ENCODE measurements at places on chromosomes 2 and 18.

DNA sequence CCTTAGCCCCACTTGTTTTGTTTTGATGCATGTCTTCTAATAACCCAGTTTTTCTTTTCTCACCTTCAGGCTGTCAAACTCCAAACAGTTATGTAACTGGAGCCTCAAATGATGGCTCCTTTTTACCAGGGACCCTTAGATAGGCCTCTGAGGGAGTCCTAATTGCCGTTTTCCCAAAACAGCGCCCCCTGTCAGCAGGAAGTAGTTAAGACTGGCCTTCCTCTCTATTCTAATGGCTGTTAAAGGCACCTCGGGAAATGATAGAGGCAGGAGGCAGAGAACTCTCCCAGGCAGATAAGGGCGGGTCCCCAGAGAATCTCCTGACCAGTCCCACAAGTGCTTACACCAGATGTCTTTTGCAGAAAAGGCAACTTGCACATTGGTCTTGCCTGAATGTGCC lies 123.2 kb downstream of the KCNS3 start:
- DNase-seq, result no peak

- DNase-seq, result no peak
These were observed 19.3 kb downstream of the TMEM247 start for GRCh38 chr2:46498681-46499080.

DNA sequence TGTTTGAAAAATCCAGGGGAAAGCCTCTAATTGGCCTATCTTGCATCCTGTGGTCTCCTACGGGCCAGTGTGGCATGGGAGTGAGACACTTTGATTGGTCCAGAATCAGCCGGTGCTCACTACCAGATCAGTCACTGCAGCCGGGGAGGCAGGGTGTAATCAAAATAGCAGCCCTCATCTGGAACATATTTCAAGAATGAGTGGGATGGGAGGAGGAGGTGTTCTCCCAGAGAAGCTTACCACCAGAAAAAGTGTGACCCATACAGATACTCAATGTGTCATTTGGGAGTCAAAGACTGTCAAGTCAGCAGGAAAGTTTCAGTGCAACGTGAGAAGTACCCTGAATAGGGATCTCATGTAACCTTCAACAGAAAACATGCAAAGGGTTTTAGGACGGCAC lies 393.9 kb upstream of the SLC14A2 start:
- peak; percentile 62 for DNase-seq

- no peak for DNase-seq
These were observed 35.3 kb downstream of the INHBB start for GRCh38 chr2:120381192-120381591.

DNA sequence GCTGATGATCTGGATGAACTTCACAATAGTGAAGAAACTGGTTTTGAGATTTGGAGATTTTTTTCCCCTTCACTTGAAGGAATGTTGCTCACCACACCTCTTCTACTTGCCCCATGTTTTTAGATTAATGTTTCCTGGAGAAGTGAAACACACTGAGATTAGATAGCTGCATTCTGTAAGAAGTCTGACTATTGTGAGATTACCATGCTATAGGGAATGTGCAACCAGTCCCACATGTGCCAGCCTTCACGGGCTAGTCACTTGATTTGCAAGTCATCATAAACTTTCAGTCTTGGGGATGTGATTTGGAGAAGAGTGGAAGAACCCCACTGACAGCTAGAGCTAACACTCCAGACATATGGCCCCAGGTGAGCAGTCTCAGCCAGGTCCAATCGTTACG lies 7.4 kb upstream of the CCNYL1 start:
- no peak for DNase-seq

DNA sequence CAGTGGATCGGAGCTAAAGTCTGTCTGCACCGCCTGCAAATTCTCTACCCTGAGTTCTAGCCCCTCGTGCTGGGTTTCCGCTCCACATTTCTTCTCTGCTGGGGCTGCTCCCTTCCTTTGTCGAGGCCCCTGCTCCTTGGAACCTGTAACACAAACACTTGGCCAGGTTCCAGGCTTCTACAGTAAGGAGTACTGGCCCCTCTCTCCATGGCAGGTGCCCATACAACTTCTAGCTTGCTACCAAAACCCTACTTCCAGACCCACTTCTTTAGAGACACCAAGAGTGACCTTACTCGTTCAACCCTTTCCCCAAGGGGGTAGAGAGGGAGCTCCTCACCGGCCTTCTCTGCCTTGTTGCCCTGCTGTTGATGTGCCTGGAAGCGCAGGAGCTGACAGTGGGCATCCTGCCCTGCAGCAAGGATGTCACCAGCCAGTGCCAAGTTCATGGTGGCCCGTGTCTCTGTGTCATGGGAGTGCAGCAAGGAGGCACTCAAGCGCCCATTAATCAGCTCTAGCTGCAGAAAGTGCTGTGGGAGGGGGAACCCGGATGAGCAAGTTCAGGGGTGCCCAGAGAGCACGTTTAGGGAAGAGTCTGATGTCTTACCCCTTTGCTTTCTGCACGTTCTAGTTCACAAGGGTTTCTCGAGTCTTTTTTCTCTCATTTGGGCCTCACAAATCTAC lies 1.1 kb downstream of the PREB start:
- DNase-seq, result no peak

GRCh38 chr2:146457221-146457620 lies 1387.6 kb upstream of the ACVR2A start:
- peak; percentile 5 for DNase-seq

DNA sequence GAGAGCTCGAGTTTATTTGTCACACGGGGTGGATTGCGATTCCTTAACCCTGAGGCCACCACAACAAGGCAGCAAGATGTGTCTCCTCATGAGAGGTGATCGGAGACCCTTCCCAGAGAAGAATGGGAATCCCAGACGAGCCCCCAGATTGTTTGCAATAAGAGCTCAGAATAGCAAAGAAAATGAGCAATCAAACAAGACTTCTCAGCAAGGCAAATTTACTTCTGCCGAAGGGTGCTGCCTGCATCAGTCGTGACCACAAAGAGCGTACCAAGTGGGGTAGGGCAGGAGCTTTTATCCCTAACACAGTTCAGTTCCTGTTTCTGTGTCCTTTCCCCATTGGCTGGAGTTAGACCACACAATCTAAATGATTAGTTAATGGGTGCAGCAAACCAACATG lies 237.5 kb upstream of the SYT4 start:
- no peak for DNase-seq

GRCh38 chr2:30522421-30522820 lies 75.4 kb downstream of the LCLAT1 start:
- DNase-seq, result no peak

GRCh38 chr2:239033801-239034560 lies 186.1 kb downstream of the TWIST2 start:
- no peak for DNase-seq
